ENCODE measurements at places on chromosomes 6 and 20.

- no peak for DNase-seq
Measured at GRCh38 chr6:166245148-166245547, 63.0 kb downstream of the PRR18 start.

GRCh38 chr6:99091985-99092384 lies 144.2 kb upstream of the FBXL4 start:
- DNase-seq, result no peak

- DNase-seq, result no peak
Measured at GRCh38 chr20:34410336-34410735, 47.3 kb downstream of the ITCH start.

DNA sequence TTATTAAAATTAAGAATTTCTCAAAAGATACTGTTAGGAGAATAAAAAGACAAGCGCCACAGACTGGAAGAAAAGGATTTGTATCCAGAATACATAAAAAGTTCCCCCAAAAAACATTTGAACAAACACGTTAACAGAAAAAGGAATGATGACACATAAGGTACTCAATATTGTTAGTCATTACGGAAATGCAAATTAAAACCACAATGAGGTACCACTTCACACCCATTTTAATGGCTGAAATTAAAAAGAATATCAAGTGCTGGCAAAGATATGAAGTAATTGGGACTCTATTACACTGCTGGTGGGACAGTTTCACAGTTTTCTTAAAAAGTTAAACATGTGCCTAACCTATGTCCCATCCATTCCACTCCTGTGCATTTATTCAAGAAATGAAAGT lies 51.4 kb downstream of the HECA start:
- DNase-seq, result no peak

- DNase-seq, result no peak
Measured at GRCh38 chr6:147779624-147780023, 271.1 kb downstream of the SAMD5 start.

- DNase-seq, result no peak
Measured at GRCh38 chr6:47787620-47788497, 6.0 kb downstream of the OPN5 start.

GRCh38 chr6:53916804-53917463 lies 122.1 kb downstream of the LRRC1 start:
- DNase-seq, result no peak
